ENCODE measurements at places on chromosomes 7 and 10. TPM values are rescaled to one million over a fixed set of nuclear protein-coding genes. Genes with fewer than 3 reads are reported as not detected.

DNA sequence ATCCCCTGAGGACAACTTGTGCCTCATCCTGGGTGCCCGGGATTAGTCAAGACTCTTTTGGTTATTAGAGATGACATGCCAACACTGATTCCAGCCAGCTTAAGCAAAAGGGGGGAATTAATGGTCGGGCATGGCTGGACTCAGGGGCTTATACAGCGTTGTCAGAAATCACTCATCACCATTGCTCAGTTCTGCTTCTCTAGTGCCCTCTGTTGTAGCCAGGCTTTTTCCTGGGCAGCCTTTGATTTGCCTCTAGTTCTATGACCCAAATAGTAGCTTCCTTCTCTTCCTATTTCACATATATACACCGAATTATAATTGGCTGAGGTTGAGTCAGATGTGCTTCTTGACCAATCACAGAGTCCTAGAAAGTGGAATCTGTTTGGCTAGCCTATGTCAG, 192.0 kb upstream of the HABP2 start:
- no peak overlapping the region for H3K27ac ChIP-seq
- no peaks in the 10 kb centered on the region for H3K4me1 ChIP-seq

DNA sequence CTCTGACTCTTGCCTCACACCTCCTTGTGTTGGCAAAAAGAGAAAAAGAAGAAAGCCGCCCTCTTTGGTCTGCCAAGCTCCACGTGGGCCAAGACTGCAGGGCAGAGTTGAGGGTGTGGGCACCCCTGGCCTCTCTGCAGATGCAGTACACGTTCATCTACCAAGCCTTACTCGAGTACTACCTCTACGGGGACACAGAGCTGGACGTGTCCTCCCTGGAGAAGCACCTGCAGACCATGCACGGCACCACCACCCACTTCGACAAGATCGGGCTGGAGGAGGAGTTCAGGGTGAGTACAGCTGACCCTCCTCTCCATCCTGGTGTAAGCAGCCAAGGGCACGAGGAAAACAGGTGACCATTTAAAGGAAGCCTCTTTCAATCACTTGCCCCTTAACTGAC, 56.1 kb downstream of the MKI67 start:
- H3K4me1 ChIP-seq, result no peaks in the 10 kb centered on the region
- no peak for DNase-seq
- H3K27me3 ChIP-seq, result no peaks in the 10 kb centered on the region
- no peak overlapping the region for H3K27ac ChIP-seq
- H3K4me3 ChIP-seq, result no peak overlapping the region

GRCh38 chr10:53434413-53434812, 661.8 kb upstream of the MBL2 start:
- H3K27ac ChIP-seq, result no peak overlapping the region
- DNase-seq, result no peak
- H3K4me3 ChIP-seq, result no peak overlapping the region
- H3K27me3 ChIP-seq, result no peaks in the 10 kb centered on the region
- no peaks in the 10 kb centered on the region for H3K36me3 ChIP-seq

- H3K4me3 ChIP-seq, result no peak overlapping the region
- DNase-seq, result peak; percentile 46
- H3K36me3 ChIP-seq, result no peaks in the 10 kb centered on the region
- H3K27me3 ChIP-seq, result no peaks in the 10 kb centered on the region
These were observed 46.6 kb downstream of the PWWP2B start for GRCh38 chr10:132443605-132443982.

DNA sequence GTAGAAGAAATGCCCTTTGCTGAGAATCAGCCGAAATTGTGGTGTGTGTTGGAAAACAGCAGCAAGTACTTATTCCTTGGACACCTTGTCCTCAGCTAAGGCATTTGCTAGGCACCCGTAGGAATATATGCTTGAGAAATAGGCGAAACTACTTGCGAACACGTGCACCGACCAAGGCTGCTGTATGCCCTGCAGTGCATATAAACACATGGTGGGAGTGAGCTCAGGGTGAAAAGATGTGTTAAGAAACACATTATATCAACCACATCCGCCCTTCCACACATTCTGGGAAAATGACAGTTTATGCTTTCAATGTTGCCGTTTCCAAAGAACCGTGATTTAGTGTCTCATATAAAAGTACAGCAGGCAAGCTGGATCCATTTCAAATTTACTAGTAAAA, 199.2 kb downstream of the JCAD start:
- peaks cover 9% of the 10 kb centered on the region for H3K4me1 ChIP-seq
- no peaks in the 10 kb centered on the region for H3K27me3 ChIP-seq
- no peaks in the 10 kb centered on the region for H3K36me3 ChIP-seq
- no peak overlapping the region for H3K27ac ChIP-seq
- no peak overlapping the region for H3K4me3 ChIP-seq

GRCh38 chr7:4745265-4745919, 30.0 kb upstream of the AP5Z1 start:
- peak overlapping the region; percentile 90 for H3K27ac ChIP-seq
- no peak for DNase-seq
- H3K36me3 ChIP-seq, result peaks cover 50% of the 10 kb centered on the region
- peak overlapping the region; percentile 51 for H3K4me3 ChIP-seq
- H3K4me1 ChIP-seq, result peaks cover 10% of the 10 kb centered on the region

GRCh38 chr10:48672596-48673265, 11.9 kb upstream of the WDFY4 start:
- no peak for DNase-seq
- H3K4me3 ChIP-seq, result no peak overlapping the region
- no peaks in the 10 kb centered on the region for H3K4me1 ChIP-seq

DNA sequence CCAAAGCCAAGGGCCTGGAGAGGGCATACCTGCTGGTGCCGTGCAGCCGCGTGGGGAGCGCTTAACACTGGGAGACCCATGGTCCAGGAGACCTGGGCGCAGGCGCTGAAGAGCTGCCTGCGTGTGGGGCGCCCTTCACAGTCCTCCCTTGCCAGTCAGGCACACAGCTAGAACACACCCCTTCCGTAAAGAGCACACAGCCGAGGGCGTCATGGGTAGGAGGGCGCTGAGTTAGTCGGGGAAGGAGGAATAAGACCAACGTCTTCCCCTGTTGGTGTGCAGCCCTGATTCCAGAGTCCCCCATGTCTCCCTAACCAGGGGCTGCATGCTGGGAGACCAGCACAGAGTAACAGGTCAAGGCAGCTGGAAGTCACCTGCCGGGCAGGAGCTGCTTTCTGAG, 273.9 kb downstream of the USP6NL start:
- no peak overlapping the region for H3K4me3 ChIP-seq
- no peaks in the 10 kb centered on the region for H3K36me3 ChIP-seq
- H3K27me3 ChIP-seq, result no peaks in the 10 kb centered on the region

ICA1 gene
- not detected for total RNA-seq
